Effector memory CD8-positive, alpha-beta T cell (primary cell): ENCODE measurements at places on chromosomes 5 and 9.

- no peak for DNase-seq
Measured at GRCh38 chr5:1005904-1006655, 2.5 kb upstream of the NKD2 start.

DNA sequence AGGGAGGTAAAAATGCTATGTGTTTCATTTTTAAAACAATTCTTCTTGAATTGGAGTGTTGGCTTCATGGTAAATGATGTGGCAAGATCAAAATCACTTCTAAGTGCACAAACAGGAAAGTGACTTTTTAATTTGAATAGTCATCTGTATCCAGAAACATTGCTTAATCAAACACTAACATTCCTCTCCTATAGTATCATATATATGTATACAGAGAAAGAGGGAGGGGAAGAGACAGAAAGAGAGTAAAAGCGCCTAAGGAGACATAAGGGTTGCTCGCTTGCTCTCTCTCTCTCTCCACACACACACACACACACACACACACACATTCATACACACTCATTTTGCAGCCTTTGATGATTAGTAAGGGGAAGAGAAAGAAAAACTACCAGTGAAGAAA lies 95.4 kb upstream of the PRDM9 start:
- no peak for DNase-seq

DNA sequence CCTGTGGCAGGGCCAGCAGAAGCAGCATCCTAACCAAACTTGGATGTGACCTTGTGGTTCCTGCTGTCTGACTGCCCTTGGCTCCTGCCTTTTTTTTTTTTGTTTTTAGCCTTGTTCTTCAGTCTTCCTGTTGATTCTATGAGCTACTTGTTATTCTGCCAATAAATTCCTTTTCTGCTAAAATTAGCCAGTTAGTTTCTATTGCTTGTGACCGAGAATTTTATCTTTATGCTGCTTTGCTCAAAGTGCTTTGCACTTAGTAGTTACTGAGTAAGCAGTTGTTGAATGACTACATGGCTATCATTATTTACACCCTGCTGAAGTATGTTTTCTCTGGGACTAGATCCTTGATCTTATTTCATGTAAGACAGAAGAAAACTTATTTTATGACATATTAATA lies 20.8 kb upstream of the ATG10 start:
- no peak for DNase-seq

GRCh38 chr9:13443346-13444244 lies 164.1 kb upstream of the MPDZ start:
- no peak for DNase-seq

DNA sequence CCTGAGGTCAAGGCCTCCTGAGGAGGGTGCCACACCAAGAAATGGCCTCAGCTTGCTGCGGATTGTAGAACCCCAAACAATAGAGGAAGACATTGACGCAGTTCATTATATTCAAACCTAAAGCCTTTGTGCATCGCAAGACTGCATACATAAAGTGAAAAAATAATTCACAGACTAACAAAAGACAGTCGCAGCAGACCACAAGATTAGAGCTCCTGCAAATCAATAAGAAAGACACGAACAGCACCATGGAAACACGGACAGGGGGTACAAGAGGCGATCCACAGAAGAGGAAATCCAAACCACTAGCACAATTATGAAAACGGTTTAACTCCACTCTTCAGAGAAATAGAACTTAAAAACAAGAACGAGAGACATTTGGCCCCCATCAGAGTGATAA lies 10.0 kb upstream of the TCOF1 start:
- DNase-seq, result no peak

DNA sequence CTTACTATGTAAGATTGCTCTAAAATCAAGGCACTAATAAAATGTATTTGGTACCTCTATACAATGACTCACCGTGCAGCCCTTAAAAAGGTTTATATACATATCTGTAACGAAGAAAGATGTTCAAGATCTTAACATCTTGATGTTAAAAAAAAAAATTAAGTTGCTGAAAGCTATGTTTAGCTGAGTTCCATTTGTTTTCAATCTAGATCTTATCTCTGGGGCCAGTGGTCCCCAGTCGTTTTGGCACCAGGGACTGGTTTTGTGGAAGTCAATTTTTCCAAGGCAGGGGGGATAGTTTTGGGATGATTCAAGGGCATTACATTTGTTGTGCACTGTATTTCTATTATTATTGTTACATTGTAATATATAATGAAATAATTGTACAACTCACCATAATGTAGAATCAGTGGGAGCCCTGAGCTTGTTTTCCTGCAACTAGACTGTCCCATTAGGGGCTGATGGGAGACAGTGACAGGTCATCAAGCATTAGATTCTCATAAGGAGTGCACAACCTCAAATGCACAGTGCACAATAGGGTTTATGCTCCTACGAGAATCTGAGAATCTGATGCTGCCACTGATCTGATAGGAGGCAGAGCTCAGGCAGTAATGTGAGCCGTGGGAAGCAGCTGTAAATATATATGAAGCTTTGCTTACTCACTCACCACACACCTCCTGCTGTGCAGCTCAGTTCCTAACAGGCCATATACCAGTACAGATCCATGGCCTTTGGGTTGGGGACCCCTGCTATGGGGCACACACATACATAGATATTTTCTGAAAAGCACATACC lies 27.6 kb upstream of the TSLP start:
- no peak for DNase-seq

GRCh38 chr5:1468247-1468612 lies 23.0 kb upstream of the SLC6A3 start:
- no peak for DNase-seq

GRCh38 chr9:113958556-113958955 lies 82.4 kb downstream of the ZNF618 start:
- DNase-seq, result no peak

DNA sequence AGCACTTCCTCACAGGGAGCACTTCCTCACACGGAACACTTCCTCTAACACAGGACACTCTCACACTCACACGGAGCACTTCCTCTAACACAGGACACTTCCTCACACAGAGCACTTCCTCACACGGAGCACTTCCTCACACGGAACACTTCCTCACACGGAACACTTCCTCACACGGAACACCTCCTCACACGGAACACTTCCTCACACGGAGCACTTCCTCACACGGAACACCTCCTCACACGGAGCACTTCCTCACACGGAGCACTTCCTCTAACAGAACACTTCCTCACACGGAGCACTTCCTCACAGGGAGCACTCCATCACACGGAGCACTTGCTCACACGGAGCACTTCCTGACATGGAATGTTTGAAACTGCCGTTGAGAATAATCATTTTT lies 13.4 kb downstream of the POMT1 start:
- DNase-seq, result no peak

DNA sequence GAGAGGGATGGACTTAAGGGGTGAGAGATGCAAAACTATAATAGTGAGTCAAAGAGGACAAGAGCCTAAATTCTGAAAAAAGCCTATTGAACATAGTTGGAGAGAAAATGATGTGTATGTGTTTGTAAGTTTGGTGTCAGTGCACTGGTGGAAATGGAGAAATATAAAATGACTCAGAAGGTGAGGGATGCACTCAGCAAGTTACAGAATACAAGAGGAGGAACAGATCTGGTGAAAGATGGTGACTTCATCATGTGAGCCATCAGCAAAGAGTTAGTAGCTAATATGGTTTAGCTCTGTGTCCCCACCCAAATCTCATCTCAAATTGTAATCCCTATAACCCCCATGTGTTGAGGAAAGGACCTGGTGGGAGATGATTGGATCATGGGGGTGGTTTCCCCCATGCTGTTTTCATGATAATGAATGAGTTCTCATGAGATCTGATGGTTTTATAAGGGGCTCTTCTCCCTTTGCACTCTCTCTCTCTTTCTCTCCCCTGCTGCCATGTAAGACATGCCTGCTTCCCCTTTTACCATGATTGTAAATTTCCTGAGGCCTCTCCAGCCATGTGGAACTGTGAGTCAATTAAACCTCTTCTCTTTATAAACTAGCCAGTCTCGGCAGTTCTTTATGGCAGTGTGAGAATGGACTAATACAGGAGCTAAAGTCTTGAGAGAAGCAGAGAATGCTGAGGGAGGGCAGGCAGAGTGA lies 30.4 kb upstream of the FYB1 start:
- no peak for DNase-seq

DNA sequence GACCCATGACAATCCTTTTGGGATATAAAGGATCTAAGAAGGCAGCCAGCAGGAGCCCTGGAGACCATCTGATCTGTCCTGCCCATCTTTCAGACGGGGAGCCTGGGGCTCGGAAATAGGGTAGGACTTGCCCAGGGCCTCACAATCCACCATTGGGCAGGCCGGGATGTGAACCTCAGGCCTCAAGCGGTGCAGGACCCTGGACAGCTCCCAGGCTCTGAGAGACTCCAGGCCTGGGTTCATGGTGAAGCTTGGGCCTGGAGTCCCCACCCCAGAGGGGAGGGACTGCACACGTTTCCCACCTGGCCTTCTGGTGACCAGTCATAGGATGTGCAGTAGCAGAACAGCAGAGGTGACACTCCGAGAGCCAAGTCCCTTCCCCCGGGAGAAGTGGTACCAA lies 36.6 kb upstream of the RAPGEF1 start:
- no peak for DNase-seq

- no peak for DNase-seq
Measured at GRCh38 chr9:23343226-23343625, 482.8 kb downstream of the ELAVL2 start.

- no peak for DNase-seq
Measured at GRCh38 chr9:129166623-129167557, 11.2 kb downstream of the IER5L start.

GRCh38 chr5:56616454-56617160 lies 198.7 kb upstream of the MAP3K1 start:
- no peak for DNase-seq

DNA sequence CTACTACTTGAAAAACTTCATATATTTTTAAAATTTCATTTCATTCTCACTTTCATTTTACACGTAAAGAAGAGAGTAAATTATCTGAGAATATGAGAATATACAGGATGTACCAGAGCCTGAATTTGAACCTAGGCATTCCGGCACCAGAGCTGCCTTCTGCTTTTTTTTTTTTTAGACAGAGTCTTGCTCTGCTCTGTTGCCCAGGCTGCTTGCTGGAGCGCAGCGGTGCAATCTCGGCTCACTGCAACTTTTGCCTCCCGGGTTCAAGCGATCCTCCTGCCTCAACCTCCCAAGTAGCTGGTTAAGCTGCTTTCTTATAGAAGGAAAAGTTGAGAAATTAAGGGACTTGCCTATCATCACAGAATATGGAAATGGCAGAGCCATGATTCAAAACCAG lies 540.1 kb downstream of the EBF1 start:
- no peak for DNase-seq

- DNase-seq, result no peak
Measured at GRCh38 chr5:137155261-137156000, 343.7 kb downstream of the SPOCK1 start.

- no peak for DNase-seq
Measured at GRCh38 chr9:104856413-104856941, 71.5 kb downstream of the ABCA1 start.

GRCh38 chr5:23389291-23390101 lies 117.9 kb upstream of the PRDM9 start:
- DNase-seq, result no peak

- DNase-seq, result no peak
Measured at GRCh38 chr9:98886691-98887229, 56.9 kb upstream of the COL15A1 start.

DNA sequence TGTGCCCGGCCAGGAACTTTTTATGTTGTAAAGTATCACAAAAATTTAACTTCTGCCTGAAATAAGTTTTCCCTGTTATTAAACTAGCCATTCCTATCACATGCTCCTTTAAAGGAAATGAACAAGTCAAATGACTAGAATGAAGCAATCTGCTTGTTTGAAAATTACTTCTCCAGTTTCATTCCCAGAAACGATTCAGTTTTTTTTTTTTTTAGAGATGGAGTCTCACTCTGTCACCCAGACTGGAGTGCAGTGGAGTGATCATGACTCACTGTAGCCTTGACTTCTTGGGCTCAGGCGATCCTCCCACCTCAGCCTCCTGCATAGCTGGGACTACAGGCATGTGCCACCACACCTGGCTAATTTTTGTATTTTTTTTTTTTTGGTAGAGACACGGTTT lies 13.3 kb upstream of the GNG10 start:
- no peak for DNase-seq

DNA sequence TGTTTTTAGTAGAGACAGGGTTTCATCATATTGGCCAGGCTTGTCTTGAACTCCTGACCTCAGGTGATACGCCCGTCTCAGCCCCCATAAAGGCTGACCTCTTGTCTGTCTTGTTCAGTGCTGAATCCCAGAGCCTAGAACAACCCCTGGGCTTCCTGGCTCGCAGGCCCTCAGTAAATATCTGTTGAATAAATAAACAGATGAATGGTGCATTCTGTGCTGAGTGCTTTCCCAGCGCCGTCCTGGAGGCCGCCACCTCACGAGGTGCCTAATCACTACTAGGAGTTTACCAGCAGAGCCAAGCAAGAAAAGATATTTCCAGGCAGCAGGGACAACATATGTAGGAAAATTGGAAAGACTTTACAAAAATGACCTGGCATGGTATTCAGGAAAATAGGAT lies 88.5 kb downstream of the SNX24 start:
- no peak for DNase-seq

- no peak for DNase-seq
Measured at GRCh38 chr9:96135076-96135752, 166.8 kb downstream of the HSD17B3 start.

- no peak for DNase-seq
Measured at GRCh38 chr9:27847818-27848217, 274.5 kb upstream of the C9orf72 start.

DNA sequence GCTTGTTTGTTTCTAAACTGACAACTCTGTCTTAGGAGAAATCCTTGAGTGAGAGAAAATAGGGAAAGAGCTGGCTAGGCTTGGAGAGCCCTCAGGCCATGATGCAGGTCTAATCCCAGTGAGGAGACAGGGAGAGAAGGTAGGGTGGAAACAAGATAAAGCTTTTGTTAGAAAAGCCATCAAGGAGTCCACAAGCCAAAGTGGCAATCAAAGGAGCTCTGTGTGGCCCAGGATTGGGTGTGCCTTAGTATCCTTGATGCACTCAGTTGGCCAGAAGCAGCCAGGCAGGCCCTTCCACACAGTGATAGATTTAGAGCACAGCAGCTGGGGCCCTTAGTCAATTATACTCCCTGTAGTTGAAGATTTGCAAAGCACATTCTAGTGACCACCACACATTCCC lies 73.9 kb downstream of the ALDH7A1 start:
- DNase-seq, result no peak

- DNase-seq, result no peak
Measured at GRCh38 chr9:92934321-92934720, 13.0 kb upstream of the FGD3 start.

DNA sequence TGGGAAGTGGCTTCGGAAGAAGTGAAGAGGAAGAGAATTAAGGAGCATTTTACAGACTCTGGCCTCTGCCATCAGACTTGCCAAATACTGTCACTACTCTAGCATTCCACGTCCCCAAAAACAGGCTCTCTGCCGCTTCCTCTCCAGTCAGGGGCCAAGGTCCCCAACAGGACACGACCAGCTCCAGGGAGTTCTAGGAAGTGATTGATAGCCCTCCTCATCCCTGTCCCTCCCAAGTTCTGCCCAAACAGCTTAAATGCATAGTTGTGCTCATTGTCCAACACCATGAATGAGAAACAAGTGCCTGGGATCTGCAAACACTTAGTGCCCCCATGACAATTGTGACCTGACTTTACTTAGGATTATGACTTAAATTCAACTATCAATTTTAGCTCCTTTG lies 96.5 kb downstream of the MED10 start:
- DNase-seq, result no peak

GRCh38 chr5:14204785-14205321 lies 61.7 kb downstream of the TRIO start:
- no peak for DNase-seq
